Stimulated activated CD4-positive, alpha-beta T cell treated with anti-CD3 and anti-CD28 coated beads, TNF-alpha, amount 100 ng/mL, for 1 hour (primary cell): ENCODE measurements at places on chromosomes 5 and 9.

DNA sequence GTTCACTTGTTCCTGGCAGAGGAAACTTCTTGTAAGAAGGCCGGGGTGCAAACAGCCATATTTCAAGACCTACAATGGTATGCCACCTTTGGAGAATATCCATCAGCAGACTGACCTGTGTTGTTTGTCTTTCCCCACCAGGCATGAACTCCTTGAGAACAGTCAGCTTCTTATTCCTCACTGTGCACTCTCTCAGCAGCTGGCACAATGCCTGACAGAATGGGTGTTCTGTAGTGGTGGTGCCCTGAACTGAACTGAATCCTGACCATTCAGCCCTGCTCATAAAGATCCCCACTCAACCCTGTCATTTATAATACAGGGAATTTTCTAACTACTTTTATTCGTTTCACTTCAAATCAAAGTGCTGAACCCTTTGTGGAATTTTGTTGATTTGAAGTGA is 206.9 kb downstream of the COX7C start:
- DNase-seq, result no peak

DNA sequence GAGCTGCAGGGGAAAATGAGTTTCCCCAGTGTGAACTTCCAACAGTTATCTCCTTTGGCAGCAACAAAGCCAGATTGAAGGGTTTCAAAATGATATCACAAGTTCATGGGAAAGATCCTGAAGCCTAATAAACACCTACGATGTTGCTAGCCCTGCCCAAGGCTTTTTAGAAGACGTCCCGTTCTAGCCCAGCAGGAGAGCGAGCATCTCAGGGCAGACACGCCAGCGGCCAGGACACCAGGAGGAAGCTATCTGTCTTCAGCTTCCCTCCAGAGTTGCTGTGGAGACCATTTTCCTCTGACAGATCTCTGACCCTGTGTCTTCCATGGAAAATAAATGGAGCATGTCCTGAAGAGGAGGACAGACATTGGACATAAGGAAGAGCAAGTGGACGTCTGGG is 98.4 kb downstream of the FBXO38 start:
- no peak for DNase-seq

- no peak for DNase-seq
Observed at GRCh38 chr5:124554746-124555578, 191.5 kb downstream of the ZNF608 start.

DNA sequence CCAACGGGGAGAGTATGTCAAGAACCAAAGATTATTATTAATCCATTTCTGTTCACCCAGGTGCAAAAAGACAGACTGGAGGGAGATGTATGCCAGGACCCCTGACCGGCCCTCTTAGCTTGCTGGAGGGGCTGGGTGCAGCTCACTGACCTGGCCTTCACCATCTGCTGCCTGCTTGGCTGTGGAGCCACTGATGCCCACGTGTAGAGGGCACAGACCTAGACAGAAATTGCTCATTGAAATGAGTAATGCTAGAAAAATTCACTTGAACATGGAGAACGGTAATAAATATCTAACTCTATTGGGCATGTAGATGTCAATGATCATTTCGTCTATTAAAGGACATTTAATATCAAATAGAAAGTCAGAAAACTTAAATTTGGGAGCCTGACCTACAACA is 58.8 kb upstream of the ERCC6L2 start:
- no peak for DNase-seq

DNA sequence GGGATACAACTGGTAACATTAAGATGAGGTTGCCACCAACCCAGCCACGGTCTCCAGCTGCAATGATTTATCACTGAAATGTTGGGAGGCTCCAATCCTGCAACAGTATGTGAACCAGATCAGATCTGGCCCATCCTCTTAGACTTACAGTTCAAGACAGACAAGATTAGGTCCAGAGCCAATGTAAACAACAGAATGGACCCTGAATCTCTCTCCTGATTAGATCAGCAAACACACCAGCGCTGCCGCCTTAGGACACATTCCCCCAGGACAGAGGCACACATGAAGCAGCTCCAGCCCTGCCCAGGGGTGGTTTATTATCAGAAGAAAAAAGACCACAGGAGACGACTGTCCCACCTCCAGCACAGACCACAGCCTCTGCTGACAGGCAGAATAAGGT is 82.1 kb downstream of the SLIT3 start:
- DNase-seq, result no peak

DNA sequence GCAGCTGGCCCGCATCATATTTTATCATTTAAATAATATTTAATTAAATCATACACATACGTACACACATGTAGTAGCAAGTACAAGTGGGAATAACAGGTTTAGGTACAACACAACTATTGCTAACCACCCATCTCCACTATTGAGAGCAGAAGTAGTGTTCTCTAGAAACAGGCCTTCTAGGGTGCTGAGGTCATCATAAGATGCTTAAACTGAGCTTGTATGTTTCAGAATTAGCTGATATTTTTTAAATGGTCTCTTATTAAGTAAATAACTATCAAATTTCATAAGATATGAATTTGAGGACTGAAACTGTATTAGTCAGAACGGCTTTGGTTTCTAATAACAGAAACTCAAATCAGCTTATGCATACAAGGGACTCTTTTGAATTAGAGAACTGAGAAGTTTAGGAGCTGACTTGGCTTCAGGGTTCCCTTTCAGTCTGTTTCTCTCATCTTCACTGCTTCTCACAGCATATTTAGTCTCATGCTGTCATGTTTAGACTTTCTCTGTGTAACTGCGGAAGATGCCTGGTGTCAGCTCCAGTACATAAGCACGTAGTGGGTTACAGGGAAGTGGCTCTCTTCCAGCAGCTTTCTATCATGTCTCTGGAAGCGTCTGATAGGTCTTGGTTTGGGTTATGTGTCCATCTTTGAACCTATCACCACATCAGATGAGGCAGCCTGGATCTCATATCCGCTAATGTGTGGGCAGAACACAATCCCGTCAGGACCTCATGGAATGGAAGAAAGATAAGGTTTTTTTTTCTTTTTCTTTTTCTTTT is 25.0 kb upstream of the OCLN start:
- DNase-seq, result no peak

GRCh38 chr5:60674251-60675069 is 25.5 kb downstream of the DEPDC1B start:
- no peak for DNase-seq

DNA sequence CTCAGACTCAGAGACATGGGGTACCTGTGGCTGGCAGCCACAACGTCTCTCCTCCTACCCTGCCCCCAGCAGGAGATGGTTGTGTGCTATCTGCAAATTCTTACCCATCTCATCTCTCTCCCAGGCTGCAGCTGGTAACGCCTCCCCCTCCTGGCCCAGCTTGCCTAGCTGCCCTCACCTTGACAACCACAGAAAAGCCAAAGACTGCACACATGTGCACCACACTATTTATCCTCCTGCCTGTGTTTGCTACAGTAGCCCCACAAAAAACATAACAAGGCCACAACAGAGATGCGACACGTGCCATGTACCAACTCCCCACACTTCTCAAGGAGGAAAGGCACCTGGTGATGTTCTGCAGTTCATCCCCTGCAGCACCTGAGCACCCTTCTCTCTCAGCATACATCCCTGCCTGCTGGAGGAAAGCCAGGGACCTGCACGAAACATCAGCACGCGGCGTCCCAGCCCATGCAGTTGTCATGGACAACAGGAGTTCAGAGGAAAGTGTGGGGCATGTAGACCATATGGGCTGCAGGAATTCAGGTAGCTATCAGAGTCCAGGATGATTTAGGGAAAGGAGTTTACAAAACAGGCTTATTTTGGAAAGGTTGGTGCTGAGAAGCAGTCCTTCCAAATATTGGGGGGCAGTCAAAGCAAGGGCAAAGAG is 168.7 kb downstream of the C5orf15 start:
- no peak for DNase-seq

- no peak for DNase-seq
Observed at GRCh38 chr5:151072630-151073025, 8.2 kb downstream of the TNIP1 start.
